ENCODE measurements at places on chromosomes 4 and X.

- H3K36me3 ChIP-seq: no peaks in the 10 kb centered on the region
- no peaks in the 10 kb centered on the region for H3K4me1 ChIP-seq
- H3K27ac ChIP-seq: no peak overlapping the region
- DNase-seq: no peak
- no peak overlapping the region for H3K4me3 ChIP-seq
Measured at GRCh38 chrX:133495464-133496391, 80.4 kb upstream of the GPC4 start.

GRCh38 chr4:180809439-180809838 lies 1433.8 kb upstream of the TENM3 start:
- no peaks in the 10 kb centered on the region for H3K36me3 ChIP-seq
- H3K27me3 ChIP-seq: no peaks in the 10 kb centered on the region
- no peak overlapping the region for H3K27ac ChIP-seq
- H3K4me1 ChIP-seq: no peaks in the 10 kb centered on the region

- H3K4me1 ChIP-seq: no peaks in the 10 kb centered on the region
- H3K27ac ChIP-seq: no peak overlapping the region
- H3K4me3 ChIP-seq: no peak overlapping the region
- H3K27me3 ChIP-seq: no peaks in the 10 kb centered on the region
Measured at GRCh38 chrX:148872881-148873280, 372.5 kb downstream of the AFF2 start.

DNA sequence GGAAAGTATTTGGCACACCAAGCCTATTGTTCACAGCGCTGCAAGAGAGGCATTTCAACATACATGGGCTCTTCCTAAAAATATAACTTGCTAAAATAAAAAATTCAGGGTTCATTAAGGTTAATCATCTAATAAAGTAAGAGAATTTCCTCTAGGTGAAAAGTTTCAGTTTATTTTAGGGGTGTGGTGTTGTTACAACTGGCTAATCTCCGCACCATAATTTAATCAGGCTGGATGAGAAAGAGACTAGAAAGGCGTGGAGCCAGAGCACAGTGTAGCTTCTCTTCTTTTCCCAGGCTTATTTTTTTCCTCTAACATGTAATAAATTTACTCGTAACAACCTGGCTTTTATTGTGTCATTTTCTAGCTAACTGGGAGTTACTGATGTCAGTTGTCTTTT lies 47.9 kb downstream of the FHL1 start:
- no peaks in the 10 kb centered on the region for H3K27me3 ChIP-seq
- no peaks in the 10 kb centered on the region for H3K4me1 ChIP-seq
- DNase-seq: no peak
- no peak overlapping the region for H3K27ac ChIP-seq

- no peaks in the 10 kb centered on the region for H3K27me3 ChIP-seq
- no peak for DNase-seq
- H3K4me1 ChIP-seq: no peaks in the 10 kb centered on the region
- no peaks in the 10 kb centered on the region for H3K36me3 ChIP-seq
- no peak overlapping the region for H3K4me3 ChIP-seq
Measured at GRCh38 chrX:29397506-29397905, 810.3 kb downstream of the IL1RAPL1 start.

- H3K4me3 ChIP-seq: no peak overlapping the region
- no peaks in the 10 kb centered on the region for H3K27me3 ChIP-seq
- no peaks in the 10 kb centered on the region for H3K36me3 ChIP-seq
- no peak for DNase-seq
Measured at GRCh38 chr4:113382704-113383103, 333.3 kb downstream of the ANK2 start.

- H3K27ac ChIP-seq: no peak overlapping the region
- no peaks in the 10 kb centered on the region for H3K27me3 ChIP-seq
- no peak for DNase-seq
Measured at GRCh38 chrX:67555578-67556203, 11.9 kb downstream of the AR start.

DNA sequence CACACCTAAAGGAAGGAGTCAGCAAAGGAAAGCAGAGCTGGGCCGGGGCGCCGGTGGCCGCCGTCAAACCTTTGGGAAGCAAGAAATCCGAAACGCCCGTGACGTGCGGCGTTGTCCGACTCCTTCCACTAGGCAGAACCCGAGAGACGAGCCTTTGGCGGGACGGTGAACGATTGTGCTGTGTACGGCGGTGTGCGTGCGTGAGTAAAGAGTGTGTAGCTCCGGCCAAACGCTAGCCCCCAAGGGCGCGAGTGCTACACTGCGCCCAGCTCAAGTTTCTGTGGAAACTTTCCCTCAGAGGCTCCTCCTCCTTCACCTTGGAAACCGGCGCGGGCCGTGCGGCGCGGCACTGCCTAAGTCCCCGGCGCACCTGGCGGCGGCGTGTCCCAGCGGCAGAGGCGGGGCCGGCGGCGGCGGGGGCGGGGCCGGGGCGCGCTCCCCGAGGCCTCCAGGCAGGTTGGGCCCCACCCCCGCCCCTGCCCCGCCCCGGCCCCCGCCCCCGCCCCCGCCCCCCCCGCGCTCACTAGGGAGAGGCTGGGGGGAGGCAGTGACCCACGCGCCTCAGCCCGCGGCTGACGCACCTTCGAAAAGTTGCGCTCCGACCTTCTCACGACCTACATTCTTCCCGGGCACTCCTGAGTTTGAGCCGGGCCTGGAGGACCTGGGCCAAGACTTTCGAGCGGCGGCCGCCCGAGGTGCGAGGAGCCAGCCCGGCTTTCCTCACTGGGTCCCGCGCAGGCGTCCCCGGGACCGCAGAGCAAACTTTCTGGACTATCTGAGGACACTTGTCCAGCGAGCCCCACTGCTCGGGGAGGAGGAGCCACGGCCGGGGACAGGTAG lies at the start of gene FHIP1A:
Gene FHIP1A, plus strand, starts transcription at position 547 of the 840 bp plus-strand sequence. CDS start 157,084 bp downstream, outside the sequence.
- peaks cover 11% of the 10 kb centered on the region for H3K4me1 ChIP-seq
- peak within 1 kb of the TSS; percentile 78 for H3K27ac ChIP-seq
- DNase-seq: peak; percentile 93
- no peaks in the 10 kb centered on the region for H3K27me3 ChIP-seq
- H3K36me3 ChIP-seq: no peaks in the 10 kb centered on the region

GRCh38 chrX:17496407-17496806 lies 121.4 kb downstream of the NHS start:
- H3K27me3 ChIP-seq: no peaks in the 10 kb centered on the region
- H3K4me1 ChIP-seq: peaks cover 7% of the 10 kb centered on the region
- H3K4me3 ChIP-seq: no peak overlapping the region
- no peaks in the 10 kb centered on the region for H3K36me3 ChIP-seq
- no peak for DNase-seq
- no peak overlapping the region for H3K27ac ChIP-seq

GRCh38 chr4:139978692-139979091 lies 175.3 kb downstream of the MAML3 start:
- no peak overlapping the region for H3K4me3 ChIP-seq
- H3K27me3 ChIP-seq: no peaks in the 10 kb centered on the region
- no peak for DNase-seq
- no peaks in the 10 kb centered on the region for H3K4me1 ChIP-seq

DNA sequence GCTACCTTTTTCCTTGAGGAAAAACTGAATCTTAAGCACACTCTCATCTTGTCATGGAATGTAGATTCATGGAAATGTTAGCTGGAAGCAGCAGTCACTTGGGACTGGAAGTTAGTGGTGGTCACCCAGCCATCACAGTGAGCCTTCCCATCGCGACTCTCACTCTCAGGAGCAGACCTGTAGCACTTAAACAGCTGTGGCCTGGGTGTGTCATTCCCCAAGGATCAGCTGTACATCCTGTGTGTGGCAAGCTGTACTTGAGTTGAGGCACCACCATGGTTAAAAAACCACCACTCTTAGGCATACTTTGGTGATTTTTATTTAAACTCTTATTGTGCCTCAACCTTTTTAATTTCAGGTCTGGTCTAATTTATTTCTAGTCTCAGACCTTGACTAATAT lies 46.7 kb downstream of the JADE1 start:
- DNase-seq: no peak
- H3K27me3 ChIP-seq: no peaks in the 10 kb centered on the region
- H3K4me3 ChIP-seq: no peak overlapping the region
- H3K4me1 ChIP-seq: no peaks in the 10 kb centered on the region

GRCh38 chr4:15149839-15150592 lies 147.7 kb downstream of the CPEB2 start:
- no peaks in the 10 kb centered on the region for H3K36me3 ChIP-seq
- peak; percentile 27 for DNase-seq
- 0 out of 2 replicates have a peak overlapping the region, but pooled peaks have one; percentile 8 for H3K4me3 ChIP-seq

- H3K36me3 ChIP-seq: no peaks in the 10 kb centered on the region
- H3K27me3 ChIP-seq: no peaks in the 10 kb centered on the region
- H3K4me1 ChIP-seq: no peaks in the 10 kb centered on the region
- no peak overlapping the region for H3K27ac ChIP-seq
- DNase-seq: no peak
Measured at GRCh38 chr4:95217197-95217596, 331.6 kb downstream of the UNC5C start.

DNA sequence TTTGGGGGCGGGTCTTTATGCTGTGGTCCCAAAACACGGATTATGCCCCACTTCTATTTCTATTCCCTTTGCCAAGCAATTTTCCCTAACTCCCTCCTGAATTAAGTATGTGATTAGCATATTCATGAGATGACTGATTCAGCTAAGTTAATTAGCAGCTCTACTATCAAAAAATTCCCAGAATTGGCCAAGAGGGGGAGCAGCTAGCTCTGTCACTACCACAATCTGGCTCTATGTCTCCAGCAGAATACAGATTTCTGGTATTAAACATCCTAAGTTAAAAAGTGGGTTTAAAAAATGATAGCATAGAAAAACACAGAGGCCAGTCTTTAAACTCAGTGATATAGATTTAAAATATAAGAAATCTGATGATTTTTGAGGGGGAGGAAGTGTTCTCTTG lies 80.3 kb downstream of the GPC4 start:
- H3K4me1 ChIP-seq: no peaks in the 10 kb centered on the region
- no peak overlapping the region for H3K4me3 ChIP-seq
- no peaks in the 10 kb centered on the region for H3K36me3 ChIP-seq
- no peak overlapping the region for H3K27ac ChIP-seq
- no peaks in the 10 kb centered on the region for H3K27me3 ChIP-seq
- no peak for DNase-seq

GRCh38 chrX:121336831-121337421 lies 289.5 kb downstream of the GLUD2 start:
- H3K27me3 ChIP-seq: no peaks in the 10 kb centered on the region
- peak; percentile 42 for DNase-seq
- no peaks in the 10 kb centered on the region for H3K36me3 ChIP-seq
- H3K27ac ChIP-seq: peak overlapping the region; percentile 29
- peaks cover 17% of the 10 kb centered on the region for H3K4me1 ChIP-seq

GRCh38 chrX:19855700-19856381 lies 31.6 kb downstream of the SH3KBP1 start:
- H3K4me1 ChIP-seq: no peaks in the 10 kb centered on the region
- H3K27ac ChIP-seq: no peak overlapping the region
- DNase-seq: no peak

DNA sequence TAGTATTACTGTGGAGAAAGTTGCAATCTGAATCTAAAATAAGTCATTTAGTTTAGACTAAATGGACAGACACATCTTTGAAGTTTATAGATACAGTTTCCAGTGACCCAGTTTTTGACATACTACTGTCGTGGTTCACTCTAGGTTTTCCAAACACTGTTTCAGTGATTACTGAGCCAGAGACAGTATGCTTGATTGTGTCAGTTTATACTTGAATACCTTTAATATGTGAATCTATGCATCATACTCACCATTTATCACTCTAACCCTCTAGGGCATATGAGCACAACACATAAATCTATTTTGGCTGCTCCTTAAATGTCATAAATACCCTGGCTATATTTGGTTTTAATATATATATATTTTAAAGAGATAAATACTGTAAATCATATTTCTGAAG lies 173.5 kb downstream of the GRID2 start:
- no peak overlapping the region for H3K27ac ChIP-seq
- no peak overlapping the region for H3K4me3 ChIP-seq

GRCh38 chr4:86338989-86339388 lies 20.9 kb downstream of the MAPK10 start:
- H3K36me3 ChIP-seq: no peaks in the 10 kb centered on the region
- DNase-seq: peak; percentile 13
- H3K27me3 ChIP-seq: no peaks in the 10 kb centered on the region
- H3K27ac ChIP-seq: no peak overlapping the region
- 0 out of 2 replicates have a peak overlapping the region, but pooled peaks have one; percentile 10 for H3K4me3 ChIP-seq

DNA sequence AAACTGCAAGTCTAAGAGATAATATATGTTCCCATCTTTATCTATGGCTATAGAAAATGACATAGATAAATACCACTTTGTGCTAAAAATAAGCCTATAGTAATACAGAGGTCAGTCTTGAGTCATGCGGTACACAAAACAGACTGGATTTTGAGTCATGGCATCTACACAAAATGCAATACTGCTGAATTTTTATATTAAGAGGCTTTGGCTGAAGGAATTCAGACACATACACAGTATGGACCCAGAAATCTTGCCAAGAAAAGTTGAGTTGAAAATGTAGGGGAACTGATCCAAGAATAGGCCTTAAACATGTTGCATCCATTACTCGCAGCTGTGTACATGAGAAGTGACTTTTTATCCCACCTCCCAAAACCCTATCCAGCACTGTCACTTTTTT lies 184.4 kb downstream of the TENM3 start:
- no peaks in the 10 kb centered on the region for H3K36me3 ChIP-seq
- H3K4me1 ChIP-seq: no peaks in the 10 kb centered on the region
- no peak for DNase-seq
- no peak overlapping the region for H3K4me3 ChIP-seq
- H3K27ac ChIP-seq: no peak overlapping the region

DNA sequence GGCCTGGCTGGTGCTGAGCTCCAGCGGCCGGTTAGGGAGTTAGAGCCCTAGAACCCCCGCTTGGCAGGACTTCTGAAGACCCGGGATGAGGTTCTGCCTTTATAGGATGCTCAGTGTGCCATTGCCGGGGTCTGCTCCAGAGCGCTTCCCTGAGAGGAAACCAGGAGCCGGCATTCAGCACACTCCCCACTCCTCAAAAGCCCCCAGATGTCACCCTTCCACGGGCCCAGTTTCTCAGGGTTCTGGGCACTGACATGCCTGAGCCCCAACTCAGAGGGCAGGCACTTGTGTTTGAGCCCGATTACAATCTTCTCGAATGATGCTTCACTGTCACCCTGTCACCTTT lies 6.5 kb downstream of the NKX3-2 start:
- H3K4me1 ChIP-seq: no peaks in the 10 kb centered on the region
- H3K36me3 ChIP-seq: no peaks in the 10 kb centered on the region
- H3K4me3 ChIP-seq: no peak overlapping the region

- H3K36me3 ChIP-seq: no peaks in the 10 kb centered on the region
- H3K4me3 ChIP-seq: no peak overlapping the region
- DNase-seq: no peak
- no peaks in the 10 kb centered on the region for H3K4me1 ChIP-seq
- H3K27ac ChIP-seq: no peak overlapping the region
- H3K27me3 ChIP-seq: no peaks in the 10 kb centered on the region
Measured at GRCh38 chr4:129352480-129352879, 256.5 kb downstream of the C4orf33 start.

Data from HCT116 (cell line).